T1000 (cell line): ENCODE measurements at places on chromosomes 12 and 14.

DNA sequence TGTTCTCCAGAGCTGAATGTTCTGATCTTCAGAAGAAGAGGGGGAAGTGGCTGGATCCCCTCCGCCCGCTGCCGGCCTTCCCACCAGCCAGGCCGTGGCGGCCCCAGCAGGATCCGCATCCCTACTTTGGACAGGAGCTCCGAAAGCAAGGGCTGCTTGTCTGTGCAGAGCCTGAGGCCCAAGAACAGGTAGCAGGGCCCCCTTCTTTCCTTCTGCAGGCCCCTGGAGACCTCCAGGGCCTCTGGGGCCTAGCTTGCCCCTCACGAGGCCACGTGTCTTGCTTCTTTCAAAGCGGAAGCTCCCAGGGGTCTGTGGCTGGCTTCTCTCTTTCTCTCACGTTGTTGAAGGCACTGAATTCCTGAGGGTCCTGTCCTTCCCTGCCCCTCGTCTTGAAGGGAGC, 13.2 kb downstream of the PGF start:
- no peak for DNase-seq

DNA sequence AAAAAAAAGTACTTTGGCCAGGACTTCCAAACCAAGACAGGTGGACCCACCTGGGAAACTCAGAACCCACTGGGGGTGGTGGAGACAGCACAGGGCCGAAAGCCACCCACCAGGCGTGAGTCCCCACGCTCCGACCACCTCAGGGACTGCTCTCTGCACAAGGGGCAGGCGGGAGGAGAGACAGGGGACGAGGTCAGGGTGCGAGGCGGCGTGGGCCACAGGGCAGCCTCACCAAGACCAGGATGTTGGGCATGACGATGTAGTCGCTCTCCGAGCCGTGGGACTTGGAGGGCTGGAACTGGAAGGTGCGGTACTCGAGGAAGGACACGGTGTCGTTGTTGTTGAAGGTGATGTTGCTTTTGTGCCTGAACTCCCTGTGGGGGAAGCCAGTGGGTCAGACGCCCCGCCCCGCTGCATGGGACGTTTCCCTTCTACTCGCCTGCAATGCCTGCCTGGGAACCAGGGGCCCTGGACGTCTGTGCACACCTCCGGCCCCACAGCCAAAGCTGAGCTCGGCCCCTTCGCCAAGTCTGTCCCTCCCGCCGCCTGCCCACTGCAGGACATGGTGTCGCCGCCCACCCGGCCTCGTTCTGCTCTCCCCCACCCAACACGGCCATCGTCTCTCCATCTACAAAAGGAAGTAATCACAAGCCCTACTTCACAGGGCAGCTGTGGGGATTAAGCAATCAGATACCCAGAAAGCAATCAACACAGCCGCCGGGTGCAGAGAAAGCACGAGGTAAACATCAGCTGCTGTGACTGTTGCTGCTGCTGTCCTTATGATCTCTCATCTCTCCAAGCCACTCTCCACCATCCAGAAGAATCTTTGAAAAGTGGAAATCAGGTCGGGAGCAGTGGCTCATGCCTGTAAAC, 48.7 kb downstream of the SCARB1 start:
- DNase-seq = no peak

- no peak for DNase-seq
Observed at GRCh38 chr12:55929306-55929791, 1.6 kb upstream of the DGKA start.

GRCh38 chr14:101045511-101045910, 142.0 kb upstream of the RTL1 start:
- no peak for DNase-seq

GRCh38 chr12:21984375-21984774, 43.1 kb upstream of the ABCC9 start:
- DNase-seq = no peak

DNA sequence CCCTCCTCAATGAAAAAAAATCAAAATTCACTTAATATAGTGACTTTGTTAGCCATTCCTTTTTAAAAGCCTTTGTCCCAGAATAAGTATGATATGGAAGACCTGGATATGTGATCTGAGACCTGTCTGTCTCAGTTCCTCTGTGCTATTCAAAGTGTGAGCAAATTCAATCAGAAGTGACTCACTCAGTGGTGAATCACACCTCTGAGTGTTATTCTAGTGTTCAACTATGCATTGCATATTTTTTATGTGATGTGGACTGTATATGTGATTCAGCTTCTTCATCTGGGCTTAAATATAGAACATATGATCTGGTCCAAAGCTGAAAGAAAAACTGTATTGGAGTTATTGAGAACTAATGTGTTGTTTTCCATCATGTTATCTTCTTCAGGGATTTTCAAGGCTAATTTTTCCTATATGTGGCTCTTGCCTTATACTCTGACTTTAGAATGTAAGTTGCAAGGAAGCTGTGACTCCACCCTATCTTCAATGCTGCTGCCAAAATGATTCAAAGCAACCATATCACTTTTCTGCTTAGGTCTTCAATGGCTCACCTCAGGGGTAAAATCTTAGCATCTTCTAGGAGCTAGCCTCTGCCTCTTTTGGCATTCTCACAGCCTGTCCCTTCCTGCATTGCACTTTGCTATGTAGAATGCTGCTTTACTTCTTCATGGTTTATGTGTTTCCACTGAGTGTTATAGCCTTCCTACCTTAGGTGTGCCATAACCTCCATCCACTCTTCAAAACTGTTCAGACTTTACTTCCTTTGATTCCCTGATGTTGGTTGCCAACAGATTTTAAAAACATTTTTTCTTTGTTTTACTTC, 169.8 kb downstream of the OTOGL start:
- DNase-seq = no peak

DNA sequence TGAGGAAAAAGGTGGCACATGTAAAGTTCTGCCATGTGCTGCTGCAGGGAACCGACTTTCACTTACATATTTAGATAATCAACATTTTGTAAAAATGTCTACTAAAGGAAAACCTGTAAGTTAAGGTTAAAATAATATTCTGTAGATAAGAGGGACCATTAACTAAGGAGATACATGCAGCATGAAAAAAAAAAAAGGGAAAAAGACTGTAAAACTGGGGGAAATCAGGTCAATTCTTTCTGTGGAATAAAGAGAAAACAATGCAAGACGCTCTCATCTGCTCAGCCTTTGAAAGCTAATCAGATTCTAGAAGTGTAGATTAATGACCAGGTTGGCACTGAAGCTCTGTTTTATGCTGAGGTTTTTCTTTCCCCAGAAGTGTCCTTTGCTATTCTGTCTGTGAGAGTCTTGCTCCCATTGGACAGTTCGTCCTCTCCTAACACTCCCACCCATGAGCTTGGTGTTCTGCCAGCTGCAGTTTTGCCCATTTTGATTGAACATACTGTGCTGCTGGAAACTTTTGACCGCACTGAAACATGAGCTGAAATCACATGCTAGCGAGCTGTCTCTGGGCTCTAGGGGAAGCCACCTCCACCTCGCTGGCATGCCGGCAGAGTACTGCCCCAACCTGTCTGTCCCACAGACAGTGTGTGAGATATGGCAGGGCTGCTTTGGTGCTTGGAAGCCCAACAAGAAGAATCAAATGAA, 39.7 kb downstream of the PPTC7 start:
- DNase-seq = no peak
